ENCODE measurements at places on chromosomes 4 and X.
A peak's percentile ranks its signal among the peaks of the same experiment; 100 is the strongest.

GRCh38 chr4:88857588-88857987, 160.0 kb upstream of the NAP1L5 start:
- DNase-seq, result no peak

GRCh38 chrX:115679460-115679859, 118.5 kb downstream of the PLS3 start:
- DNase-seq, result peak; percentile 61

DNA sequence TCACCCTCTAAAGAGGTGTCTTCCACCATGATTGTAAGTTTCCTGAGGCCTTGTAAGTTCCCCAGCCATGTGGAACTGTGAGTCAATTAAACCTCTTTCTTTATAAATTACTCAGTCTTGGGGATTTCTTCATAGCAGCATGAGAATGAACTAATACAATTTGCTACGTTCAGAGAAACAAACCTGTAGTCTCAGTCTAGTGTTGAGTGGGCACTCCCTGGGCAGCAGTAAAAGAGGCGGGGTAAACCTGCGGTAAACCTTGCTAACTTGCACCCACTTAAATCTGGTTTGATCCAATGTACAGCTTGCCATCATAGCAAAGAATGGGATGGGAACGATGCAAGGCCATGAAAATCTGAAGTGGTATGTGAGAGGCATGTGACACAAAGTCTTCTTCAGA, 22.4 kb downstream of the GRXCR1 start:
- DNase-seq, result no peak

DNA sequence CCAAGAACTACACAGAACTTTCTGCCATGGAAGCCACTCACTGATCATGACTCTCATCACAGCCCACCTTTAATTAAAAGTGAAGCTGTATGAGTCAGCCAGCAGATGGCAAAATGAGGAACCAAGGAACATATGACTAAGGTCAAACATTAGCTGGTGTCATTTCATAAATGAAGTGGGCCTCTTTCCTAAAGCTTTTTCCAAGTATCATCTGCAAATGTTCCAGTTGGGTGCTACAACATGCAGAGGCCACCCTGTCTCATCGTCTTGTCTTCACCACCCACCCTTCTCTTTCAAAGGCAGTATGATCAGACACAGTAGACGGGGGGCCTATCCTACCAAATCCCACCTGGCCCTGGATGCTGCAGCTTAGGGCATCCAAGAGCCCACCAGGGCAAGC, 9.2 kb upstream of the EOLA1 start:
- DNase-seq, result no peak

- DNase-seq, result no peak
Measured at GRCh38 chr4:55634417-55635128, 1.5 kb downstream of the NMU start.

DNA sequence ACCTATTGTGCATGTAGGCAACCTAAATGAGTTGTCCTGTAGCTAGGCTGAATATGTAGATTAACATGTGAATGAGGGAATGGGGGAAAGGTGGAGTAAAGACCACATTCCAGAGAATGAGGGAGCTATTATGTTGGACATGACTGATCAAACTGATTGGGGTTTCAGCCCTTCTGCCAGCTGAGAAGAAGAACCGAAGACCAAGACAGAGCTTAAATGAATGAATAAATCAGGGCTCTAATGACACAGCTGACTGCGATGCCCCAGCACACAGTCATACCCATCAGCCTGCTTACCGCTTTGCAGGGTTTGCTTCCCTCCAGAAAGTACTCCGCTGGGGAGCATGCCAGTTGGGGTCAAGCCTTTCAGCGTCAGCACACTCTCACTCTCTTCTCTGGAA, 315.4 kb downstream of the PPP3CA start:
- no peak for DNase-seq

- peak; percentile 27 for DNase-seq
Measured at GRCh38 chrX:6225288-6225910, 3.3 kb downstream of the NLGN4X start.

- no peak for DNase-seq
Measured at GRCh38 chr4:39998659-39999345, 21.1 kb upstream of the PDS5A start.

DNA sequence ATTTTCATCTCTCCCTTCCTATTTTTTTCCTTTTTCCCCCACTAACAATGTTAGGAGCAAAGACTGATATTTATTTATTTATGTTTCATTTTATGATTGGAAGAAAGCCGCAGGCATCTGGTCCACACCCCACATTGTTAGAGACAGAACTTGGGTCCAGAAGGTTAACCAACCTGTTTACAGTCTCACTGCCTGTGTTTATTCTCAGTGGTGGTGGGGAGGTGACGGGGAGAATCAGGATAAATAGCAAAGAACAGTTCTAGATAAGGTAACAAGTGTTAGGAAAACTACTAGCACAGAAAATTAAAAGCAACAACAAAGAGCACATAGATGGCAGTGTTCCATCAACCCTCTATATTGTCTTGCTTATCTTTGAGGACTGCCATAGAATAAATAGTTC, 301.7 kb upstream of the DIPK2B start:
- DNase-seq, result no peak

- no peak for DNase-seq
Measured at GRCh38 chrX:39609941-39610340, 487.8 kb downstream of the BCOR start.

Data from SK-N-SH (cell line).